Muscle of back (tissue), 13 donors: ENCODE measurements at places on chromosomes 5 and 9. TPM values are rescaled to one million over a fixed set of nuclear protein-coding genes. Genes with fewer than 3 reads are reported as not detected.
A peak's percentile ranks its signal among the peaks of the same experiment; 100 is the strongest.

CDH9 gene
- 0.22 TPM for polyA plus RNA-seq

CDC14B gene
- 18.8 TPM for polyA plus RNA-seq

SPATA31D4 gene
- not detected for polyA plus RNA-seq

MYOZ3 gene
- 11.9 TPM for polyA plus RNA-seq

KLHL9 gene
- 22.4 TPM for polyA plus RNA-seq

MYMK gene
- polyA plus RNA-seq, result 39.8 TPM

TERT gene
- not detected for polyA plus RNA-seq

- no peak for DNase-seq
Observed at GRCh38 chr9:120742951-120743416, 28.7 kb upstream of the MEGF9 start.

DNA sequence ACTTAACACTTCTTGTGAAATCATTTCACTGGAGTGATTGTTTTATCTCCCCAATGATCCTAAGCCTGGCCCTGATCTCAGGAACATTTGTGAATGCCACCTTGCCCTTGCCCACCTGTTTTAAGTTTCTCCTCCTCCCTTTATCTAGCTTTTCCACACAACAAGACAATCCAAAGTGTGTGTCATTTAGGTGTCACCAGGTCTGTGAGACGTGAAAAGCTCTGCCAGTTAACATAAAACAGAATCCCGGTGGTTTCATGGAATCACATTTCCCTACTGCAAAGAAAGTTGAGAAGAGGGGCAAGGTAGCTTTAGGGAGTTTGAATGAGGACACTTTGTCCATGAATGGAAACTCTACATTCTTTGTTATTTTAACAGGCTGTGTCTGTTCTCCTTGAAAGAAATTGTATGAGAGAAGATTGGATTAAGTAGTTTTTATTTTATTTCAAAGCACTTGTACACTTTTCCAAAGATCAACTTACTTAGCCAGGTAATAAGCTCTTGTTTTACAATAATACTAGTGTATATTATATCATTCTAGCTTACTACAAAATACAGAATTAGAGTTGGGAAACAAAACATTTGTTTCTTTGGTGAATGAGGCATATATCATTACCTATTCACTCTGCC is 239.0 kb downstream of the ISL1 start:
- DNase-seq, result no peak

DNA sequence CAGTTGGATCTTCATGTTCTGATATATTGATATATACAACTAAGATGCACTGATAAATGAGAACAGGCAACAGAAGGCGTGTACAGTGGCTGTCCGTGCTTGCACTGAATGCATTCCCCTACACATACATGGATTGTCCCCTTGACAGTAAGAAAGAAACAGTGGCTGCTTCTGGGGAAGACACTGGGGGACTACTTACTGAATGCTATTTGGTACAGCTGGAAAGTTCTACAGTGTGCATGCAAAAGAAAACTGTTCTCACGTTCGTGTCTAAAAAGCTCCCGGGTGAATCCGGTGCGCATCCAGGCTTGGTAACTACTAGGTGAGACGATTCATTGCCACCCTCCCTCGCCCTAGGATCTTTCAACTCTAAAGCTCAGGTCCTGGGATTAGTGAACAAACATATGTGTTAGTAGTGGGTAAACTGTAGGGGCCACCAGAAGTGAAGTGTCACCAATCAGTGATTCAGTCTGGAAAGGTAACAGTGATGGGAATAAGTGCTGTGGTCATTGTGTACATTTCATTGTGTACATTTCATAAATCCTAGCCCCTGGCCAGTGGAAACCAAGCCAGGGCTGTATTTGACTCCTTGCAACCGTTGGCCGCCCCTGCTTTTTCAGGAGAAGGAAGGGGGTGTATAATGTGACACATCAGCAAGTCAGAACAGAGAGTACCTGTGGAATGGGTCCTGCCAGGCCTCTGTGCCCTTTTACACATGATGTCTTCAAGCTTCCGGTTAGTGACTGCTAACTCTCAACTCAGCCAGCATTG is 46.3 kb upstream of the BOD1 start:
- DNase-seq, result no peak

- DNase-seq, result no peak
Observed at GRCh38 chr5:76337953-76338451, 65.1 kb upstream of the IQGAP2 start.

GRCh38 chr5:131221888-131222287 is 42.0 kb upstream of the CDC42SE2 start:
- no peak for DNase-seq

- no peak for DNase-seq
Observed at GRCh38 chr5:140694276-140694675, 3.0 kb downstream of the HARS2 start.

GRCh38 chr9:33731142-33731541 is 64.2 kb upstream of the PRSS3 start:
- DNase-seq, result no peak

- peak; percentile 68 for DNase-seq
Observed at GRCh38 chr9:27386571-27387091, 89.7 kb upstream of the EQTN start.
